ENCODE measurements at places on chromosomes 7 and 10.

DNA sequence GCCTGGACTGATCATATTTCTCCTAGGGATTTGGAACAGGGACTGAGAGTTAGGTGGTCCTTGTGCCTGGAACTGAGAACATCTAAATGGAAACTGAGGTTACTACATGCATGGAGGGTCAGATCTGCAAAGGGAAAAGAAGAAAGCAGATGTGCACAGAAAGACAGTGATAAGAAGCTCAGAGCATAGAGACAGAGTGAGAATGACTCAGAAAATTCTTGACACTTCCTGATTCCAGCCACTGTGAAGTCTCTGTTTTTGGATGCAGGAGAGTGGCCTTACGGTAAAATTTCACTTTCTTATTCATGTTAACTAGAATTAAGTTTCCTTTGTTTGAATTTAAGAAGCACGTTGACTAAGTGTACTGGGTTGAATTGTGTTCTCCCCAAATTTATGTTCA, 241.7 kb downstream of the TMEM26 start:
- DNase-seq, result no peak

DNA sequence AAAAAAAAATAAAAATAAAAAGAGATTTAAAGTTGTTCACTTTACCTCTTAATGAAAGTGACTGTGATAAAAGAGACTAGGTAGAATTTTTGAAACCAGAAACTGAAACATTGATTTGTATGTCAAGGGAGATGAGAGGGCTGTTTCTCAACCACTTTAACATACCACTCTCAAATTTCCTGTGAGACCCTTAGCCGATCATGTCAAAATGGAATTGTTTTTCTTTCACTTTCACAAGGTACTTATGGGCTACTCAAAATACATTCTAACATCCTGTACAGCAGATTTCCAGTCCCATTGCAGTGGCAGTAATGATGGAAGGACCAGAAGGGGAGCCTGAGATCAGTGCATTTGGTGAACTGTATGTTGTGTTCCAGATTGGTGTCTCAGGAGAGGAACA, 261.2 kb downstream of the PPP1R3A start:
- DNase-seq, result no peak

DNA sequence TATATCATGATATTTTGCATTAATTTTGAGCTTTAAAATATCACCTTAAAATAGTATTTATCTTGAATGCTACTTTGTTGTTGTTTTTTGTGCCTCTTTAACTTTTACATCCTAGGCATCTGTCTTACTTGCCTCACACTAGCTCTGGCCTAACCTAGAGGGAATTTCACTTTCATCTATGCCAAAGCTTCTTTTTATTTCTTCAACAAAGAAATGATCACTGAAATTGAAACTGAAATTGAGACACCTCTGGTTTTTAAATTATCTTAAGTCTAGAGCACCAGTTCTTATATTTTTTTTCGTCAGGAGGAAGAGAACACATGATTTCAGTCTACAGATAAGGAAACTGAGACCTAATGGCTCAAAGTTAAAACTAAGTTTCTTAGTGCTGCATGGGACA, 3.5 kb upstream of the SCIN start:
- no peak for DNase-seq

DNA sequence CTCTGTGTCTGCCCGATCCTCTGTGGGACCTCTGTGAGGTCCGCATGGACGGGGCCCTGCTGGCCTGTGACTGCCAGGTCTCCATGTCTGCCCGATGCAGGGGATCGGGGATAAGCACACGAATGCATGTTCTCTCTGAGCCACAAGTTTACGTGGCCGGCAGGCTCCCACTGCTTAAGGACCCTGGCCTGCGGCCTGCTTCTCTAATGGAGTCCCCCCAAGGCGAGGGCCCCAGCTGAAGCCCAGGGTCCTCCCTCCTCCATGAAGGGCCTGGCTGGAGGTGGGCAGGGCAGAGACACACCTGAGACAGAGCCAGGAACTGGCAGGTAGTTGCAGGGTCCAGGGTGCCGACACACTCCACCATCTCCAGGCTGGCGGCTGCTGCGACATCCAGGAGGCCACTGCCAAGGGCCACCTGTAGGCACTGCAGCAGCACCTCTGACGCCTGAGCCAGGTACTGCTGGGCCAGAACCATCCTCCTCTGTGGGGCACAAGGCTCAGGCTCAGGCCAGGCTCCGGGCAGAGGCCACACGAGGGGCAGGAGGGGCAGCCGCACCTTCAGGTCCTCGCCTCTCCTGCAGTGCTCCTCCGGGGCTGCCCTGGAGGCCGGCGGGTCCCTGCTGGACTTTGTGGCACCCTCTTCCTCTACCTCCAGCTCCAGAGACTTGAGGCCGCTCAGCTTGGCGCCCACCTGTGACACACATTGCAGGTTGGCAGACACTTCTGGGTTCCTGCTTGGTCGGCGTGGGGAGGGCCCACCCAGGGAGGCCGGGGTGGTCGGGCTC, 60.9 kb upstream of the NKX6-2 start:
- no peak for DNase-seq

GRCh38 chr7:100626530-100627237, 14.3 kb downstream of the MOSPD3 start:
- peak; percentile 93 for DNase-seq

GRCh38 chr10:21627331-21627730, 93.3 kb downstream of the MLLT10 start:
- DNase-seq, result no peak

DNA sequence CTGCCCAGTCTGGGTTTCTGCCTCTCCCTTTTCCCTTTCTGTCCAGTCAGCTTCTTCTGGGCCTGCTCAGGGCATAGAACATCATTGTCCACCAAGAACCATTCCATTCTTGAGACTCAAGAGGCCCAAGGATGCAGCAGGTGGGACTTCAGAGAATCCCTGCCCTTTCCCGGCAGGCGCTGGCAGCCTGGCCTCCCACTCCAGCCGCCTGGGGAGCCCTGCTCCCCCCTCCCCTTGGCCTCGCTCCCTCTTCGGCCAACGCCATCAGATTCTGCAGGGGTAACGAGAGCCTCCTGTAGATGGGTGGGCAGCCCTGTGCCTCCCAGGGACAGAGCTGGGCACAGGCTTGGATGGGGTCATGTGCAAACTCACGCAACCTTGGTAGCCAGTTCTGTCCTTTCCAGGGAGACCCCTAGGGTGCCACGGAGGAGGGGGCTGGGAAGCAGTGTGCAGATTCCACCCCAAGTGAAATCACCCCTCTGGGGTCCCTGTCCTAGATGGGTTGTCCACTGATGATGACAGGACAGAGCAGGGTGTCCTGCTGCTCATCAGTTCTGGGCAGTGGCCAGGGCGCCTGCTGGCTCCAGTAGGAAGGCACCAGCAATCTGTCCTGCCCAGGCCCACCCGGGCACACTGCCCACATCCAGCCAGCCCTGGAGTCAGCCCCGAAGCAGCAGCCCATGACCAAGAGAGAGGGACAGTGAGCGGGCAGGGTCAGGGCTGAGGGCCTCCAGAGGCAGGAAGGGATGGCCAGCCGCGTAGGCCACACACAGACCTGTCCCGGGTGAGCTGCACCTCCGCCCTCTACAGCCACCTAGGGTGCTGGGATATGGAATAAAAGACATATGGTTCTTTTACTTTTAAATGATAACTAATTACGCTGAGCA, 47.7 kb downstream of the RASGEF1A start:
- no peak for DNase-seq

DNA sequence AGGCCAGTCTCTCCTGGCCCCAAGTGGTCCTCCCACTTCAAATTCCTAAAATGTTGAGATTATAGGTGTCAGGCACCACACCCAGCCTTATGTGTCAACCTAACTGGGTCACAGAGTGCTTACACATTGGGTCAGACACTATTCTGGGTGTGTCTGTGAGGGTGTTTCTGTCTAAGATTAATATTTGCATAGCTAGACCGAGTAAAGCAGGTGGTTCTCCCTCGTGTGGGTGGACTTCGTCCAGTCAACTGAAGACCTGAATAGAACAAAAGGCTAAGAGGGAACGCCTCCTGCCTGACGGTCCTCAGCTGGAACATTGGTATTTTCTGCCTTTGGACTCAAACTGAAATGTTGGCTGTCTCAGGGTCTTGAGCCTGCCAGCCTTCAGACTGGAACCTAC, 11.5 kb downstream of the PPIF start:
- no peak for DNase-seq

- DNase-seq, result no peak
These were observed 56.6 kb upstream of the LAMB1 start for GRCh38 chr7:108059526-108059925.

- DNase-seq, result no peak
These were observed 32.0 kb upstream of the MXI1 start for GRCh38 chr10:110175406-110175805.

DNA sequence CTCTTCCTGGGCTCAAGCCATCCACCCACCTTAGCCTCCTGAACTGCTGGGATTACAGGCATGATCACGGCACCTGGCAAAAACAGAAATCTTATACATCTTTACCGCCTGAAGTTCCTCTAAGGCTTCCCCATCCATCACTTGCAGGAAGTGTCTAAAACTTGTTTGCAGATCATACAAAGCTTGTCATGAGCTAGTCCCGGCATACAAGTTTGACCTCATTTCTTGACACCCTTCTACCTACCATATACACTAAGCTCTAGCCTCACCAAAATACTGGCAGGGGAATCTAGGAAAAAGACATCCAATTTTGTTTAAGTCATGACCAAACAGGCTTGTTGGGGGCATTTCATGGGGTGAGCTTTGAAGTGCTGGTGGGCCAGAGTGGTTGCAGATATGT, 14.5 kb downstream of the DNMBP start:
- DNase-seq, result no peak

DNA sequence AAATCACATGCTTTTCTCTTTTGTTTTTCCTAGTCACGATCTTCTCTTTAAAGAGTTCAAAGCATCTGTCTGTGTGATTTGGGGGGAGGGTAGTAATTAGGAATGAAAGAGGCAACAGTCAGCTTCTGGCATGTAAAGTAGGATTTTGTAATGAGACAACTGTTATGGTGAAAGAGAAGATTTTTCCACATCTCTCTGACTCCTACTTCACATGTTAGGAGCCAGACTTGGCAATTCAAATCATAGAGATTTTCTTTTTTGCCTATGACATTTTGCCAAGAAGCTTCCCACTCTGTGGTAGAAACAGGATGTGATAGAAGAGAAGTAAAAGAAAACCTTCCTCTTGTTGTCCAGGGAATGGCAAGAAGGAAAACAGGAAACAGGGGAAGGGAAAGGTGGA, 38.3 kb upstream of the KLHL7 start:
- no peak for DNase-seq

GRCh38 chr10:3749600-3749999, 35.4 kb downstream of the KLF6 start:
- no peak for DNase-seq

DNA sequence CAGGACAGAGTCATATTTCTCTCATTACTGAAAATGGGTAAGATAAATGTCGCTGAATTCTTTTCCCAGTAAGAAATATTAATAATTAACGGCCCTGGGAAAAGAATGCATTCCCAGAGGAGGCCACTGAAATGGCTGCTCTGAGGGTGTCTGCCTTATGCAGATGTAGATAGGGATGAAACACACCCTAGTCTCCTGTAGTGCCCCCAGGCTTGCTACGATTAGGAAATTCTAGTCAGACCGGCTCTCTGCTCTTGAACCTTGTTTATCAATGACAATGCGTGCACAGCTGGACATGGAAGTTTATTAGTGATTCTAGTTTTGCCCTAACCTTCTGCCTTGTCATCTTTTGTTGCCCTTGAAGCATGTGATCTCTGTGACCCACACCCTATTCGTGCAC, 291.1 kb downstream of the ZNF248 start:
- DNase-seq, result no peak

DNA sequence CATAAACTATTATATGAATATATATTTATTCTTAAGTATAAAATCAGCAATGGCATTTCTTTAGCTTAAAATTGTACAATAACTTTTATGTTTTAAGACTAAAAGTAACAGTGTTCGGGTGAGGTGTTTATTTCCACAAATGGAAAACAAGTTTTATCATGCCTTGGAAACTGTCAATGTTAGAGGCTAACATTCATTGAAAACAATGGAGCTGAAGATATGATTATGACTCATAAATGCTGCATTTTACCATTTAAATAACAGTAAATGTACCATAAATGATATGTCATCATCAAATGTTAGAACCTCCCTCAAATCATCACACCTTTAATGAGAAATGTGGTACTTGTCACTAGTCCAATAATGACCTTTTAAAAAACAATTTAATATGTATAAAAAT, 897.3 kb downstream of the PCDH15 start:
- DNase-seq, result no peak

DNA sequence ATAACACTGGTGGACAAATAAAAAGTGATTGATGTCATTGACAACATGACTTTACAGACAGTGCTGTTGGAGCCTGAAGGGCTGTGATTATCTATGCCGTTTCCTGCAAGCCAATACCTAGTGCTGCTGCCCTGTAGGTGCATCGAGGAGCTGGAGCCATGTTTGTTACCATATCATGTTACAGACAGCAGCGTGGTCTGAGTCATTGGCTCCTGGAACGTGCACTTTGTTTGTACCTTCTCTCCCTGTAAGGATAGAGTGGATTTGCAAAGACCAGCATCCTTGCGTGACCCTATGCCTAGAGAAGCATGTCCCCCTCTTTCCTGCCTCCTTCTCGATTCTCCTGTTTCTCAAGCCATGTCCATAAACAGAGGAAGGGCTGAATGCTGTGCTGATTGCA, 597.2 kb downstream of the TYW1 start:
- no peak for DNase-seq

DNA sequence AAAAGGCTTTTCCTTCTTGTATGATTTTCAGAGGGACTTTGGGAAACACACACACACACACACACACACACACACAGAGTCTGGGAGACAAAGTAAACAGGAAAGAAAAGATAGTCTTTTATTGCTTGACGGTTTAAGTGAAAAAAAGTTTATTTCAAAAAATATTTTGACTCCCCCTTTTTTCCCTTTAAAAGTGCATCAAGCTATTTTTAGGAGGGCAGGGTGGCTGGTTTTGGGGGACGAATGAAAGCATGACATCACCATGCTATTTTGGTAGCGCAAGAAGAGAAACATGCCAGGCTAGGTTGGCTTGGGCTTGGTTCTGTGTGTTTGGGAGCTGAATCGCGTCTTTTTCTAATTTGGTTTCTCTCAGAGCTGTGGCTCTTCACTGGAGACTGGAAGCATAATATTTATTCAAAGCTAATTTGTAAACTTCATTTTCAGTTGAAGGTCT, 129.2 kb downstream of the BAMBI start:
- DNase-seq, result no peak

All from CD4-positive, alpha-beta T cell treated with Interleukin-12 subunit alpha and Interleukin-12 subunit beta, for 1 hour (primary cell).